ENCODE measurements at places on chromosomes 6 and 20. TPM values are rescaled to one million over a fixed set of nuclear protein-coding genes. Genes with fewer than 3 reads are reported as not detected.

DNA sequence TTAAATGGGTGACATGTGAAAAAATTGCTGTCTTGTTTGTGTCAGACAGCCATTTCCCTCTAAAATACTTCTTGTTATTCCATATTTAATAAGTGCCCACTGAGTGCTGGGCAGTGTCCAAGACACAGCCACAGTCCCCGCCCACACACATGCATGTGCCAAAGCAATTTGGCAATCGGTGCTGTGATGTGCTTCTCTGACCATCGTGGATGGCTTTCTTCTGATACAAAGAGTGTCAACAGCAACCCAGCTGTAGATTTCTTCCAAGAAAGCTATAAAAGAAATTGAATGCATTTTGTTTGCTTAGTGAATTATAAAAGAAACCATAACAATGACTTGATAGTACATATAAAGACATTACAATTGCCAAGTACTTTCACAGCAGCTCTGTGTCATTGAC, 140.5 kb upstream of the ATXN1 start:
- H3K4me3 ChIP-seq: no peak overlapping the region
- DNase-seq: no peak
- no peak overlapping the region for H3K27ac ChIP-seq
- H3K36me3 ChIP-seq: no peaks in the 10 kb centered on the region

- peaks cover 38% of the 10 kb centered on the region for H3K36me3 ChIP-seq
- no peaks in the 10 kb centered on the region for H3K4me1 ChIP-seq
- no peak overlapping the region for H3K27ac ChIP-seq
- no peaks in the 10 kb centered on the region for H3K27me3 ChIP-seq
Measured at GRCh38 chr6:170404697-170405096, 98.1 kb downstream of the FAM120B start.

DNA sequence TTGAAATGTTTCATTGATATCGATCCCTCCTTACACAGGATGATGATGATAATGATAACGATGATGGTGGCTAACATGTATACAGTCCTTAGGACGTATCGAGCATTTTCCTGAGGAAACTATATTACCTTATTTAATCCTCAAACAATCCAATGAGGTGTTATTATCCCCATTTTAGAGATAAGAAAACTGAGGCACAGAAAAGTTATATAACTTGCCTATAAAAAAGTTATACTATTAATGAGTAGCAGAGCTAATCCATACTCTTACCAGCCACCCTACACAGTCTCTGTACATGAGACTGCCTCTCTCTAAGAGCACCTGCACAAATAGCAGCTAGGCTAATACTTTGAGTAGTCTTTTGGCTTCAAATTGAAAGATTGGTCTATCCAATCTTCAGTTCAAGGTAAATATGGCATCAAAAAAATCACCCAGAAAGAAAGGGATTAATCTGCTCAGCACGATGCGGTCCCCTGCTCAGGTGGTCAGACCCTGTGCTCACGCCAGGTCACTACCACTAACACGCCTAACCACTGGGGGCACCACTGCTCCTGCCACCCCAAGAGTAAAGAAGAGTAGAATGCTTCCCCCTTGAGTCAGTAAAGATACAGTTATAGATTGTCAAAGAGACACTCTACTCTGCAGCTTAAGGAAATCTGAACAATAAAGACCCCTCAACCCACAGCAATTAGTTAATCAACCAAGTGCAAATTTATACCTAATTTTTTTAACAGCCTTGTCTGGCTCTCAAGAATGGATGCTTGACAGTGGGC, 15.0 kb downstream of the GABBR1 start:
- H3K27me3 ChIP-seq: no peaks in the 10 kb centered on the region
- H3K36me3 ChIP-seq: peaks cover 11% of the 10 kb centered on the region
- no peak overlapping the region for H3K4me3 ChIP-seq

The NEURL2 gene
- total RNA-seq: 1.4 TPM

The SPTLC3 gene
- total RNA-seq: 0.15 TPM

Data from activated naive CD4-positive, alpha-beta T cell treated with anti-CD3 and anti-CD28 coated beads for 36 hours (primary cell).